ENCODE measurements at places on chromosomes 13 and 19.

- no peak for DNase-seq
Measured at GRCh38 chr13:20482275-20482761, 43.3 kb downstream of the CRYL1 start.

DNA sequence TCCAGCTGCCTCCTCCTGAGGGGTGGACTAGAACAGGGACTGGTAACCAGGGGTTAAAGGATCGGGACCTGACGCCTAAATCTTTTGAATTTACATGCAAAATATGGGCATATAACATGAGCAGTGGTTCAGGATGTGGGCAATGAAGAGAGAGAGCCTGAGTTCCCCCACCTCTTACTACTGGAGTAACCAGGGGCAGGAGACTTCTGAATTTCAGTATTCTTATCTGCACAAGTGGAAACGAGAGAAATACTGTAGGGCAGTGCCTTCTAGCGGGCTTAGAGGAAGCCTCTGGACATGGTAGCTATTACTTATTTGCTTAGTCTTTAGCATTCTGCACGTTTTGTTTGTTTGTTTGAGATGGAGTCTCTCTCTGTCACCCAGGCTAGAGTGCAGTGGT lies 26.3 kb downstream of the BCAT2 start:
- no peak for DNase-seq

DNA sequence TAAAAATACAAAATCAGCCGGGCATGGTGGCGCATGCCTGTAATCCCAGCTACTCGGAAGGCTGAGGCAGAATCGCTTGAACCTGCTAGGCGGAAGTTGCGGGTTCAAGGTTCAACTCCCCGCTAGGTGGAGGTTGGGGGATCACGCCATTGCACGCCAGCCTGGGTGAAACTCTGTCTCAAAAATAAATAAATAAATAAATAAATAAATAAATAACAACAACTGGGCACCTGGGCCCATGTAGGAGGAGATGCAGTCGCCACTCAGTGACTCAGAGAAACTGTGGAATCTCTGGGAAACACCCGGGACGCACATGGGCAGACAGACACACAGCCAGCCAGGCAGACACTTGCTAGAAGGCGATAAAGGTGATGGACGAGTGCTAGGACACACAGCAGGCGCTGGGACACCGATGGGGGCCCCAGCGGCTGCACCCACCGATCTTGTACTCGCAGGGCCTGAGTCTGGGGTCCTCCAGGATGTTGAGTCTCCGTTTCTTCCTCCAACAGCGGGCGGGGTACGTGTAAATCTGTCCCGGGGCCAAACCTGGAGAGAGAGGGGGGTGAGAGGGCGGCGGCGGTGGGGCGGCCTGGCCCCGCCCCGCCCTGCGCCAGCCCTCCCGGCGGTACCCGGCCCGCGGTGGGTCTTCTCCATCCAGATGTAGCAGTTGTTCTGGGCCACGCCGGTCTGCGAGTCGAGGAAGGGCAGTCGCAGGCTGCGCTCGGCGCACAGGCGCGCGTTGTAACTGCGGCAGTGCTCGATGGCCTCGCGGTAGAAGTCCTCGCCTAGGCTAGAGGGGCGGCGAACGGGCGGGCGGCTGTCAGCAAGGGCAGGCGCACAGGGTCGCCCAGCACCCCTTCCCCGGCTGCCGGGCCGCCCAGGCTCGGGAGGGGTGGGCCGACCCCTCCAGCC lies 1.8 kb downstream of the DPF1 start:
- DNase-seq = no peak

DNA sequence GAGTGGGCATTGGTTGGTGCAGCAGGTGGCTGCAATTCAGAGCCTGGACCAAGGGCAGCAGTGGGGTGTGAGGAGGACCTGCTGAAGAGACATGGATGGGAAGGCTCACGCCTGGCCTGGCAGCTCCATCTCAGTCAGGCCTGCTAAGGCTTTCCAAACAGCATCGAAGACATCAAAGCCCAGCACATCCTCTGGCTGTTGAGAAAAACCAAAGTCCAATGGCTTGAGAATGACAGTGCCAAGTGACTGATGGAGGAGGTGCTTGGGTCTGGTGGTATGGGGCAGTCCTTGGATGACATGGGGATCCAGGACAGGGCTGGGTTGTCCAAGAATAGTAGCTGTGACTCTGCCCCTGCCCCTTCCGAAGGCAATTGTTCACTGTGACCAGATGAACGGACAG lies 19.0 kb upstream of the XPO4 start:
- no peak for DNase-seq

DNA sequence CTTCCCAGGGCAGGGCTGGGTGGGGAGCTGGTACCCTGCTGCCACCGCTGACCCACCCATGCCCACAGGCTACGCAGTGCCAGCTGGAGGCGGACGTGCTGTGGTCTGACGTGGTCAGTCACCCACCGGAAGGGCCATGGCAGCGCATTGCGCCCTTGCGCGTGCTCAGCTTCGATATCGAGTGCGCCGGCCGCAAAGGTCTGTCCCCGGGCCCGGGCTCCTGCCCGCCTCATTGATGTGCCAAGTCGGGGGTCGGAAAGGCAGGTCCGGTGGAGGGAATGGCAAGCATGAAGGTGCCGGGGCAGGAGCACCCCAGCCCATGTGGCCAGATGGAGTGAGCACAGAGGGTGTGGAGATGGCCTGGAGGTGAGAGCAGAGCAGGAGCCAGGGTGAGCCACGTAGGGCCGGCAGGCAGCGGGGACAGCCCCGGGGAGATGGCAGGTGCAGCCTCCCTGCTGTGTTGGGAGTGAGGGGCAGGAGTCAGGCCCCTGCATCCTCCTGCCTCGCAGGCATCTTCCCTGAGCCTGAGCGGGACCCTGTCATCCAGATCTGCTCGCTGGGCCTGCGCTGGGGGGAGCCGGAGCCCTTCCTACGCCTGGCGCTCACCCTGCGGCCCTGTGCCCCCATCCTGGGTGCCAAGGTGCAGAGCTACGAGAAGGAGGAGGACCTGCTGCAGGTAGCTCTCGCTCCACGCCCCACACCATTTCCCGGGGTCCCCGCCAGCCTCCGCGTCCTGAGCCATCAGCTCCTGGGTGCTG lies 16.0 kb upstream of the SPIB start:
- DNase-seq = no peak

GRCh38 chr19:40279761-40280607 lies 5.2 kb downstream of the AKT2 start:
- DNase-seq = no peak

GRCh38 chr13:77339408-77339807 lies 12.5 kb upstream of the MYCBP2 start:
- DNase-seq = no peak

DNA sequence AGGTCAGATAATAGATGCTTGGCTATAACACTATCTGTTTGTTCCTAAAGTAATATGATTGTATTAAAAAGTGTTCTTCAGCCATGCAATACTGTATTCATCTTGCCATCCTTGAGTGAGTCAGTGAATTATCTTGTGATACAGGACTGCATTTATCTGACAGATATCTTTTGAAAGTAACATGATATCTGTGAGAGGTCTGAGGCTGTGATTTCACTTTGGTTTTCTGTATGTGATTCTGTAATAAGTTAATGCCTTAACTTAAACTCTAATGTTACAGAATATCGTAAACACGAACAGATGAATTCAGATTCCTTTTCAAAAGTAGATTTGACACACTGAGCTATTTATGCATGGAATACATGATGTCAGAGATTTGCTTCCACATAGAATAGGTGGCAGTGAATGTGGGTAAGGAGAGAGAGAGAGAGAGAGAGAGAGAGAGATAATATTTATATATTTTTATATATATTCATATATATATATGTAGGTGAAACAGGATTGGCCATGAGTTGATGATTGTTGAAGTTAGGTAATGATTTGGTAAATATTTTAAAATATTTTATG lies 97.9 kb upstream of the RNF113B start:
- no peak for DNase-seq

- DNase-seq = no peak
Measured at GRCh38 chr19:881385-882071, 11.5 kb downstream of the MED16 start.

- DNase-seq = peak; percentile 17
Measured at GRCh38 chr19:30781519-30781918, 409.3 kb downstream of the ZNF536 start.

DNA sequence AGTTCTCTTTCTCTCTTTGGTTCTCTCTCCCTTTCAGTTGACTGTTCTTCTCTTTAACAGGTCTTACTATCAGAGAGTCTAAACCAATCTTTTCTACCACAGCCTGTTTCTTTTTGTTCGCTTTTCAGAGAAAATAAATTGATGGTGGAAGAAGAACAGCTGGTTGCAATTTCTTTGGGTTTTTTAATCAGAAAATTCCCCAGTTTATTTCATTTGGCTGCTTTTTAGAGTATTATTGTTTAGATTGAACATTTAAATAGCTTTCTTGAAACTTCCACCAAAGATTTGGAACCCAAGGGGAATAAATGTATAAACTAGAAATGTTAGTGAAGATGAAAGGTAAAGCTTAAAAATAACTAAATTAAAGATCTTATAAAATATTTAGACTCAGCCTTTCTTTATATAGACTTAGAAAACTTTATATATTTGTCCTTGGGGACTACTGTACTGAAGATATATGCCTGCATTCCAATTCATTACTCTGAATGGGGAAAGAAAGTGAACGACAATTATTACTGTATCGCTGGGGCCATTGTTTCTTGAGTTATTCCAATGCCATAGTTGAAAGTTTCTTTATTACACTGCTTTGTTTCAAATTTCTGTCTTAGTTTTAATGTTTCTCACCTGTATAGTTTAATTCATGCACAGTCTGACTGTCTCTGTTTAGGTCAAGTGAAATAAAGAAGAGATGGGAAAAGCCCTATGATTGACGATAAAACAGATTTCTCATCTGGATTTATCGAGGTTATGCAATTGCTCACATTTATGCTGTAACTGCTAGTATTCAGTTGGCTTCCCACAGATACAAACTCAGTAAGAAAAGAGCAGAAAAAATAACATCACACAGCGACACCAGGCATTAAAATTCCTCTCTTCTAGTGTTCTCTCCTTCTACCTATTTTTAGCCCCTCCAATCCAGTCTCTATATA lies 169.4 kb upstream of the CSNK1A1L start:
- DNase-seq = no peak

GRCh38 chr13:112510002-112510780 lies 77.8 kb downstream of the TUBGCP3 start:
- DNase-seq = no peak

GRCh38 chr13:41271456-41272285 lies 8.3 kb upstream of the MTRF1 start:
- DNase-seq = no peak

DNA sequence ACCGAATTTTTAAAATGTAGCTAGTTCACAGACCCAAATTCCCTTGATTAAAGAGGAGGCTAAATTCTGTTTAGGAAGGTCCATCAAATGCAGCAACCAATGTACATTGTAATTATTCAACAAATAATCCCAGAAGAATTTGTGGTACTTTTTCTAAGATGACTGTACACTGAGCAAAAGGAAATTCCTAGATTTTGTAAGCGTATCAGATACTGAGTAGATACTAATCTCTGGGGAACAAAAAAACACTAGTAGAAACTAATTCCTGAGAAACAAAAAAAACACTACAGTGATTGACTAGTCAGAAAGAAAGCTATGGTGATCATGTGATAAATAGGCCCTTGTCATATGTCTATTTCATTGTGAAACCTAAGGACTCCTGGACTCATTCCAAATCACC lies 246.1 kb downstream of the PCDH17 start:
- no peak for DNase-seq

- no peak for DNase-seq
Measured at GRCh38 chr19:49807058-49807903, 5.8 kb downstream of the FUZ start.

- no peak for DNase-seq
Measured at GRCh38 chr13:43389573-43389972, 366.2 kb downstream of the DNAJC15 start.

- DNase-seq = no peak
Measured at GRCh38 chr13:65582160-65582559, 1648.0 kb downstream of the PCDH9 start.

DNA sequence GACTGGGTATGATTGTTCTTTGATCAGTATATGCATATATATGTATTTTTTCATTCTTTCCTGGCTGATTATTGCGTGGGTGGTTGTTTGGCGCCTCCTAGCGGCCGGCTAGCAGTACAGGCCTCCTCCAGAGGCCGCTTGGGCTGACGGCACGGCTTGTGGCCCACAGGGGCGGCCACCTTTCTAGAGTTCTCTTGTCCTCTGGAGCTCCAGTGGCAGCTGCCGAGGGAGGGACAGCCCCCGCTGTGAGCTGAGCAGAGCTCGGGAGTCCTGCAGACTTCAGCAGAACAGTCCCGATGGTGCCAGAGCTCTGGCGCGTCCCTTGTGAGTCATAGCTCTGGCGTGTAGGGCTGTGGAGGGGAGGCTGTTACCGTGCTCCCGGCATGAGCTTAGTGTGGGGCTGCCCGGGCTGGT lies 22.5 kb upstream of the ZNF429 start:
- DNase-seq = peak; percentile 68

GRCh38 chr19:10809651-10810285 lies 26.2 kb downstream of the TMED1 start:
- DNase-seq = no peak

DNA sequence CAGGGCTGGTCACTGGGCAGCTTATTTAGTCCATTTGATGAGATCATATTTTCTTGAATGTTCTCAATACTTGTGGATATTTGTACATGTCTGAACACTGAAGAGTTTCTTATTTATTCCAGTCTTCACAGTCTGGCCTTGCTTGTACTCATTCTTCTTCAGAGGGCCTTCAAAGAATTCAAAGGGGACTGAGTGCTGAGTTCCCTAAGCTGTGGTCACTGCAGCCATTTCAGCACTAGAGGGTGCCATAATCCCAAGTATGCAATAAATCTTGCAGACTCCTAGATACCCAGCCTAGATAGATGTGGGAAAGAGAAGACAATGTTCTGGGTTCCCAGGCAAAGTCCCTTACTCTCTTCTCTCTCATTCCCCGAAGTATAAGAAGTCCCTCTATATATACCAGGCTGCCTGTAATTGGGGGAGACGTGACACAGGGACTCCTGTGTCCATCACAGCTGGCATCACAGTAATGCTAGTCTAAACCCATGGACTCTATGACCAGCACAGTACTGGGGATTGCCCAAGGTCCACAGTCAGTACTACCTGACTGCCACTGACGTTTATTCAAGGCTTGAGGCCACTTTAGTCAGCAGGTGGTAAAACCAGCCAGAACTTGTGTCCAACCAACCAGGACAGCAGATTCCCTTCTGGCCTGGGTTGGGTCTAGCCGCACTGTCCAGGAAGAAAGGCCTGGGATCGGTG lies 8.9 kb upstream of the VN1R1 start:
- peak; percentile 27 for DNase-seq

DNA sequence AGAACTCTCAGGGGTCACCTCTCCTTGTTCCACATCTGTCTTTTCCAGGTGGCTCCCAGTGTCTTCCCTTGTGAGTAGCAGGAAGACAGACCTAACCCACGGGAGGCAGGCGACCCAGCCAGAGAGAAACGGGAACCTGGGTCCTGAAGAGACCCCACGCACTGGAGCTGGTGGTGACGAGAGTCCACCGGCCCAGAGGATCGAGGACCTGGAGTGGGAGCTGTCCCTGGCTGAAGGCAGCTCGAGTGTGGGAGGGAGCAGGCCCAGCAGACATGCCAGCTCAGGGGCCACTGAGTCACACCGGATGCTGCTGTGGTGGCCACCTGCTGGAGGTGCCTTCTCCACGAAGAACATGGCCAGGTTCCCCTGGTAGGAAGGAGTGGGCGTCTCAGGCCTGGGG lies 66.5 kb upstream of the ATP12A start:
- DNase-seq = no peak
